ENCODE measurements at places on chromosomes 4 and X.

GRCh38 chr4:53800741-53801140 lies 209.5 kb upstream of the LNX1 start:
- DNase-seq = no peak

- no peak for DNase-seq
These were observed 476.9 kb upstream of the FRG1 start for GRCh38 chr4:189463734-189464133.

DNA sequence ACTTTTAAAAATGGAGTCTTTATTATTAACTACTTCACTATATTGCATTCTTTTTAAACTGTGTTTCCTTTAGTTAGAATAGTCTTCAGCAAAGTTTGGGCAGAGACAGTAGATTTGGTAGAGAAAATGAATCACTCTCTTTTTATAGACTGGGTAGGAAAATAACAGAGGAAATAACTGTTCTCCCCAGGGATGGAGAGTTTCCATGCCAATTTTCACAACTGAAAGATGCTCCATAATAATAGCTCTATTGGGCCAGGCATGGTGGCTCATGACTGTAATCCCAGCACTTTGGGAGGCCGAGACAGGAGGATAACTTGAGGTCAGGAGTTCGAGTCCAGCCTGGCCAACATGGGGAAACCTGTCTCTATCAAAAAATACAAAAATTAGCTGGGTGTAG lies 13.1 kb downstream of the HSD17B13 start:
- DNase-seq = no peak

GRCh38 chr4:80006935-80007744 lies 65.9 kb downstream of the ANTXR2 start:
- DNase-seq = no peak

DNA sequence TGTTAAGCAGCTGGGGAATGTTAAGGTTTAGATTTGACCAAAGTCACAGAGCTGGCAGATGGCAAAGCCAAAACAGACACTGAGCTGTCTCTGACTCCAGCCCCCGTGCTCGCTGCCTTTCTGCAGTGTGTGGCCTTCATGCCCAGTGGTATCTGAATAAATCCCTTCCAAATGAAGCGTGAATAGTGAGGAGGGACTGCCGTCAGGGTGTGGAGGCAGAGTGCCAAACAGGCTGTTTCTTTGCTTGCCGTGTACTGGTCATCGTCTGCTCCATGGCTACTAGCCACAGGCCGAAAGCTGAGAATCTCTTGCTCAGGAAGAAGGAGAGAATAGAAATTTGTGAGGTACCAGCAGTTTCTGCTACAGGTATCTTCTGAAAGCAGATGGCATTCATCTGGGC lies 19.7 kb downstream of the PRIMPOL start:
- DNase-seq = no peak

DNA sequence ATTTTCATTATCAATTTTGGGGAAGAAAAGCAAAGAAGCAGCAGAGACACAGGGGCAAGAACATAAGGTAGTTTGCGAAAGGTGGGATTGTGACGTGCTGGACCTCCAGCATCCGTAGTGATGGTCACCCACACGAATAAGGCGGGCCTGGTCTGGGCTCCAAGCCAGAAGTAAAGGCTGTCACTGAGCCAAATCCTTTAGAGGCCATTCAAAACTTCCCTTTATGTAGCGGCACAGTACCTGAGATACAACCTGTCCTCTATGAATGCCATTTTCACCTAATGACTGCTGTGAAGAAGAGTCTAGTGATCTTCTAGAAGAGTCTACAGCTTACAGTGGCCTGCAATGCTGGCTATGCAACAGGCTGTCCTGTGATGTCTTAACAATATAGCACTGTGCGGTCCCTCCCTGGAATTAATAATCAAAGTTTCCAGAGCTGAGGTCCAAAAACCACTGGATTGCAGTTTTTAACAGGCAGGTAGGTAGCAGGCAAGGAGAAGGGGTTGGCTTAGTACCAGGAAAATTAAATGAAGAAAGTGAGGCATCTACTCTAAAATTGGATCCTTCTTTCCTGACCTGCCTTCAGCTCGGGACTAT lies 56.2 kb downstream of the TRIML1 start:
- no peak for DNase-seq

- no peak for DNase-seq
These were observed 34.0 kb downstream of the STARD8 start for GRCh38 chrX:68681443-68681941.

- DNase-seq = no peak
These were observed 6.7 kb upstream of the GABRE start for GRCh38 chrX:151981129-151981528.

GRCh38 chr4:127822430-127822829 lies 40.3 kb downstream of the HSPA4L start:
- DNase-seq = no peak

GRCh38 chr4:152665691-152666395 lies 14.0 kb downstream of the TMEM154 start:
- no peak for DNase-seq

- DNase-seq = no peak
These were observed 101.2 kb downstream of the ZNF674 start for GRCh38 chrX:46444011-46444410.

GRCh38 chr4:14864365-14865030 lies 137.8 kb upstream of the CPEB2 start:
- DNase-seq = no peak

GRCh38 chr4:15197005-15197404 lies 194.7 kb downstream of the CPEB2 start:
- no peak for DNase-seq

DNA sequence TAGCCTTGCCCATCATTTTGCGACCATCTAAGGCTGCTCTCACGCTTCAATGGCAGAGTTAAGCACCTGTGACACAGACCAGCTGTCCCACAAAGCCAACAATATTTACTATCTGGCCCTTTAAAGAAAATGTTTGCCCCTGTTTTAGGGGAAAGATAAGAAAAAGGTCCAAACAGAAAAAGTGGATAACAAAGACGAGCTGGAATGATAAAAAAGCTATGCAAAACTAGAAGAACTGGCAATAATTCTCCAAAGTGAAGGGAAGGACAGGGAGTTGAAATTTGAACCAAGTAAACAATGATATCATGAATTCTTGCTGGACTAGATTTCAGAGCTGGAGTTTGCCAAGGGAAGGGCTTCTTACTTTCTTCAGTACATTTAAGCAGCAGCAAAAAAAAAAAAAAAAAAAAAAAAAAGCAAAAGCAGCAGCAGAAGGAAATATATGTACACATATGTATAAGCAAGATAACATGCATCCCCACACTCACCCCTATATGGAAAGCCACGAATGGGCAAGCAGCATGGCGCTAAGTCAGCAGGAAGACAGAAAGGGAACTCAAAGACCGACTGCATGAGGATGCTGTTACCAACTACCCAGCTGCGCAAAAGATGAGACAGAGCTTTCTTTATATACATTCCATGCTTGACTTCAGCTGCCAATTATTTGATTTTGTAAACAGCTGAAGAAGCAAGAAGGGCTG lies 12.5 kb downstream of the TRAPPC2 start:
- DNase-seq = no peak

GRCh38 chr4:81482326-81482725 lies 10.6 kb upstream of the RASGEF1B start:
- no peak for DNase-seq

- DNase-seq = no peak
These were observed 162.3 kb downstream of the PCDH7 start for GRCh38 chr4:30882443-30882842.

- DNase-seq = no peak
These were observed 53.7 kb downstream of the COQ2 start for GRCh38 chr4:83230928-83231327.

GRCh38 chrX:18885328-18886004 lies 98.4 kb downstream of the PHKA2 start:
- DNase-seq = peak; percentile 25

GRCh38 chrX:26613956-26614355 lies 398.0 kb downstream of the MAGEB5 start:
- no peak for DNase-seq

- no peak for DNase-seq
These were observed 100.5 kb upstream of the PCDH18 start for GRCh38 chr4:137632842-137633241.

GRCh38 chr4:42237451-42237850 lies 85.0 kb upstream of the BEND4 start:
- no peak for DNase-seq

DNA sequence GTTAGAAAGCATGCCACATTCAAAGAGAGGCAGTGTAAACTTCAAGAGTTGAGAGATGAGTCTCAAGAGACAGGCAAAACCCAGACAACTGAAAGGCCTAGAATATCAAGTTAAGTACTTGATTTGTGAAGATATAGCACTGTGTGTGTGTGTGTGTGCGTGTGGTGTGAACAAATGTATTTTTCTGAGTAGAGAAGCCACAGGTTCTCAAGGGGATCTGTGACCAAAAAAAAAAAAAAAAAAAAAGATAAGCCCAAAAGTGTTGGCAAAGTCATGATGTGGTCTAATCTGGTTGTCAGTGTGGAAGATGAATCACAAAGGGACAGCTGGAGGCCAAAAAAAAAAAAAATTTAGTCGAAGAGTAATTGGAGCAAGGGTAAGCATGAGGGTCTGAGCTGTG lies 3.9 kb downstream of the RIPPLY1 start:
- DNase-seq = no peak

DNA sequence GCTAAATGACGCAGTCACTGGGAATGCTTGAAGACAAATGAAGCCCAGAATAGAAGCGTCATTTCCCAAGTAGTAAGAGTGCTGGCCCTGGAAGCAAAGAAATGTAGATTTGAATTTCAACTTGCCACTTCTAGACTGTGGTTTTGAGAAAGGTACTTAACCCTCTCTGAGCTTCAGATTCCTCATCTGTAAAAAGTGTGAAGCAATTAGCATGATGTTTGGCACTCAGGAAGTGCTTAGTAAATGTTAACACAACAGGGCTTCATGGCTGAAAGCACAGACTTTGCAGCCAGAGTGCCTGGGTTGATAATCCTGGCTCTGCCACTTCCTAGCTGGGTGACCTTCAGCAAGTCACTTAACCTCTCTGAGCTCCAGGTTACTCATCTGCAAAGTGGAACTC lies 147.4 kb upstream of the RPS6KA3 start:
- no peak for DNase-seq

- no peak for DNase-seq
These were observed 252.5 kb upstream of the NEIL3 start for GRCh38 chr4:177057186-177057585.

DNA sequence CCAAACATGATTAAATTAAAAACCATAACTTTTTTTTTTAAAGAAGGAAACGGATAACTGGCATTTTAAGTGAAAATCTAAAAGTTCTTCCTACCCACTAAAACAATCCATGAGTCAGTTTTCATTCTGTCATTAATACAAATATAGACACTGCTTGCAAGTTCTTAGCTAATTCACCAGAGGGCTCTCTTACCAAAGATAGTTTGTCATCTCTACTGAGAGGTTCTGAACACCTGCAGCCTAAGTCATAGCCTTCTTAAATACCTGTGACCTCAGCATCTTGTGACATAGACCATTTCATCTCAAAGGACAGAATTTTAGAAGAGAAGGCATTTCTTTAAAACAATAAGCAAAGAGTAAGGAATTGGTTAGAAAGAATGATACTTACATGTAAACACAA lies 65.3 kb upstream of the FAM120C start:
- DNase-seq = no peak

GRCh38 chrX:131845201-131845600 lies 177.9 kb upstream of the STK26 start:
- no peak for DNase-seq

GRCh38 chr4:78244705-78245485 lies 187.8 kb downstream of the FRAS1 start:
- DNase-seq = no peak

- no peak for DNase-seq
These were observed 420.3 kb downstream of the FAT4 start for GRCh38 chr4:125735102-125735501.

DNA sequence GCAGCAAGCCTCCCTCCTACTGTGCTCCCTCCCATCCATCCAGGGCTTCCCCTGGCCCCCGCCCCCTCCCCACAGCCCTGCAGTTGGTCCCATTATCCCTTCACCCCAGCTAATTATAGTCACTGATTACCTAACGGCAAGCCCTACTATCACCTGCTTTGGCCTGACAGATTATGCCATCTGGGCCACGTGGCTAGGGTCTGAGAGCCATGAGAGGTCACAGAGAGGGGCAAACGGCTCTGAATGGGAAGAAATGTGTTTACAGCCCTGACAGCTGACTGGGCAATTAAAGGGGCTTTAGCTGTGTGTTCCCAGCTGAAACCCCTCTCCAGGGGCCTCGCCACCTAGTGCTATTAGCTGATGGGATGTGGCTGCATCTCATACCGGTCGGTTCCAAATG lies 134.4 kb upstream of the CPEB2 start:
- DNase-seq = no peak

DNA sequence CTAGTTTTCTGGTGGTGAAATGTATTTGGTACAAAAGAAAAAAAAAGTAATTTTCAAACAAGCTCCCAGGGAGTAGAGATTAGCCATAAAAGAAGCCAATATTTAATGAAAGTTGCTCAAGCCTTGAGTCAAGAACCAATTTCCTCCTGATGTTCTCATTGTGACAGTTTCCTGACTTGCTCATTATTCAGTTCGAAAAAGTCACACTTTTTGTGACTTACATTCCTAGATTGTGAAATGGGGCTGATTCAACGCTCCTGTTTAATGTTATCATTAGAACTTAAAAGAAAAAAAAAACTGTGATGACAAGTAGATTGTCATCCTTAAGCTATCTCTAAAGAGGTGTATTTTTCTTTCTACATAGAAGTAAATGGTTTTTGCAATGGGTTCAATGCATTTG lies 122.6 kb upstream of the BMPR1B start:
- DNase-seq = no peak

DNA sequence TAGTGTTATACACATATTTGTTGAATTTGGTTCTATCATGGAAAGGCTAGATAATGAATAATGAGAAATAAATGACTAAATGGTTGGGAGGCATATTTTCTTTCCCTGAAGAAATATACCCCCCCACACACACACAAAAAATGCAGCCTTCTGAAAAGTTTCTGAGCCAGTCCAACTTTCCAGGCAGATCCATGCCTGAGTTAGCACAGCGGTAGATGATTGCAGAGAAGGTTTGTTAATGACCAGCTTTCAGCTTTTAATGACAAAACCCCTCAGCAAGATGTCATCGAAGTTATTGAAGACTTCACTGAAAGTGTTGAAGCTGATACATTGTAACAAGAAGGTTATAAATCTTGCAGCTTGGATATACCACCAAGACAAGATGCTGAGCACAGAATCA lies 61.4 kb downstream of the GBA3 start:
- DNase-seq = no peak

DNA sequence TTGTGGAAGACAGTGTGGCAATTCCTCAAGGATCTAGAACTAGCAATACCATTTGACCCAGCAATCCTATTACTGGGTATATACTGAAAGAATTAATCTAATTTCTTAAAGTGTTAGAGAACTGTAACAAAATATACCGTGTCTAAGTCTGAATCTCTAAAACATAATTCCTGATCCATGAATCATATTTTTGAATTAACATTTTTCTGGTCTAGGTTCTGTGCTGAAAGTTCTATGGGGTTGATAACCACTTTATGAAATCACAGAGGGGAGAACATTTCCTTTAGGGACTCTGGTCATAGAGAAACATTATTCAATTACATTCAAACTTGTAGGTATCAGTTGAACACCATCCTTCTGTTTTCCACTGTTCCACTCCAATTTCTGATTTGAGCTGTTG lies 91.9 kb upstream of the ETNPPL start:
- DNase-seq = no peak
